GOT3 (cell line): ENCODE measurements at places on chromosomes 13 and 19.

DNA sequence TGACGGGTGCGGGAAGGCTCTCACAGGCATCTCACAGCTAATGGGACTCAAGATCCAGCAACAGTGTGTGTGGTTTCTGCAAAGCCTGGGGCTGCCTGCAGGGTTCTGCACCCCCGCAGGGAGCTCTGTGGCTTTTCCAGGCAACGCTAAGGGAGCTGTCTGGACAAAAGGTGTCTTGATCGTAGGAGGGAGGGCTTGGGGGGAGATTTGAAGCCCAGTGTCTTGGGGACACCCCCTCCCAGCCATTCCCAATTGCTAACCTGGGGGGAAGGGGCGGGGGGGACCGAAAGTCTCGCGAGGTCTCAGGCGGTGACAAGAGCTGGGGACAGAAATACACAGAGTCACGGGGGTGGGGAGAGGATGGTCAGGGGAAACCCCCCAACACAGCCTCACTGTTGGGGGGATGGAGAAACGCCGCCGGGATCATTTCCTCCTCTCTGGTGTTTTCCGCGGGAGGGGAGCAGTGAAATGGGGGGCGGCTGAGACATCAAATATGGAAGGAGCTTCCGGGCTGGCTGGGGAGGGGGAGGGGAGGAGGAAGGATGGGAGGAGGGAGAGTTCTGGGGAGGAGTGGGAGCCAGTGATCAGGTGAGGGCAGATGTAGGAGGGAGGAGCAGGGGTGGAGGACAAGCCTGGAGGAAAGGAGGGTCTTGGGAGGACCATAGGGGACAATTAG lies 13.3 kb downstream of the KCNC3 start:
- no peak for DNase-seq

DNA sequence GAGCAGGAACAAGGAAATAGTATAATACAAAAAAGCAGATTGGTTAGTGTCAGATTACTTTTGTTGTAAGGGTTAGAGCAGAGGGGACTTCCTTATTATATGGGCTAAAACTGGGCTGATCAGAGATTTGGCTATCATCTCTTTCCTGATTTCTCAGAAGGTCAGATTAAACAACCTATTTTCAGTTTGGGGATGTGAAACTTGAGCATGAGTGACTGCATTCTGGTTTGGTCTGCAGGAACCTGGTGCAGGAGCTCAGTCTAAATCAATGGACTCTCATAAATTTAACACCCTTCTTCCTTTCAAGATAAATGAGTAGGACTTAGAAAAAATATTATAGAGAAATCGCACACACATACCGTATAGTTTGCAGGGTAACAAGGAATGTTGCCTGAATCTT lies 12.9 kb upstream of the RFXAP start:
- DNase-seq, result no peak

- DNase-seq, result no peak
Measured at GRCh38 chr19:13026462-13027370, 31.4 kb downstream of the NFIX start.

DNA sequence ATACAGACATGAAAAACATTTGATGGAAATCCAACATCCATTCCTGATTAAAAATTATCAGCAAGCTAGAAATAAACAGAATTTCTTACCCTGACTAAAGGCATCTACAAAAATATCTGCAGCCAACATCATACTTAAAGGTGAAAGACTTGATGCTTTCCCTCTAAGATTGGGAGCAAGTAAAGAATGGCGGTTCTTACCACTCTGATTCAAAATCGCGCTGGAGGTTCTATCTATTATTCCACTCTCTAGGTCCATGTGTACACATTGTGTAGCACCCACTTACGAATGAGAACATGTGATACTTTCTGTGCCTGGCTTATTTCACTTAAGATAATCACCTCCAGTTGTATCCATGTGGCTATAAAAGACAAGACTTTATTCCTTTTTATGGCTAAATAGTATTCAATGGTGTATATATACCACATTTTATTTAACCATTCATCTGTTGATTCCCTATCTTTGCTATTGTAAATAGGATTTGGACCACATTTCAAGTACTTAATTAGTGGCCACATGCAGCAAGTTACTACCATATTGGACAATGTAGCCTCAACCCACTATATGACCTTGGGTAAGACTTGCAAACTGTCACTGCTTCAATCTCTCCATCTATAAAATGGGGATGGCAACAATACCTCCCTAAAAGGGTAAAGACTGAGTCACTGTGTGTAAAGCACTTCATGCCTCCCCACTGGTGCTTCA lies 38.4 kb upstream of the CYP2A7 start:
- DNase-seq, result no peak

- DNase-seq, result no peak
Measured at GRCh38 chr13:79404985-79405384, 1.1 kb downstream of the RBM26 start.

GRCh38 chr19:5957170-5957569 lies 20.8 kb downstream of the RANBP3 start:
- DNase-seq, result no peak

GRCh38 chr13:44768775-44769581 lies 192.8 kb upstream of the TSC22D1 start:
- no peak for DNase-seq

DNA sequence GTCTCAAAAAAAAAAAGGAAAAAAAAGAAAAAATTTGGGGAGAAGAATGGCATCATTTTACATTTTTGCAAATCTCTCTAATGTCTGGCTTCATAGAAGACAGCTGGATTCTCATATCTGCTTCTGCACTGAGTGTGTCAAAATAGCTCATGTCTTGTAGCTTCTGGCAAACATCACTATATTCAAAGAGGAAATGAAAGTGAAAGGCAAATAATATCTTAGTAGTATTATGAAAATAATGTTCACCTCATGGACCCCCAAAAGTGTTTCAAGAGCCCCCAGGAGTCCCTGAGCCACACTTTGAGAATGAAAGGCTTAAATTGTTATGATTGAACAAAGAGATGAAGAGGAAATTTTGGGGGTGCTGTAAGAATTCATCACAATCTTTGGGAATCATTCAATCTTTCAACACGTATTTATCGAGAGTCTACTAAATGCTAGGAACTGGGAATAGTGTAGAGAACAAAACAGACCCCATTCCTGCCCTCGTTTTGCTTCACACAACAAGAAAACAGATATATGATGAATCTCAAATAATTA lies 1.2 kb upstream of the SLC6A16 start:
- DNase-seq, result no peak

DNA sequence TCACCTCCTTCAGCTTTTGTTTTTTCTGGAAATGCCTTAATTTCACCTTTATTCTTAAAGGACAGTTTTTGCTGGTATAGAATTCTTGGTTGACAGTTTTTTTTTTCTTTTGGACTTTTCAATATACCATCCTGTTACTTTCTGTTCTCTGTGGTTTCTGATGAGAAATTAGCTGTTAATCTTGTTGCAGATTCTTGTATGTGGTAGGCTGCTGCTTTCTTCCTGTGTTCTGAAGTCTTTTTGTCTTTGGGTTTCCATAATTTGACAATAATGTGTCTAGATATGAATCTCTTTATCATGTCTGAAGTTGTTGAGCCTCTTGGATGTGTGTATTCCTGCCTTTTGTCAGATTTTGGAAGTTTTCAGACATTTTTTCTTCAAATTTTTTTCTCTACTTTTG lies 12.0 kb downstream of the ZNF283 start:
- DNase-seq, result no peak

DNA sequence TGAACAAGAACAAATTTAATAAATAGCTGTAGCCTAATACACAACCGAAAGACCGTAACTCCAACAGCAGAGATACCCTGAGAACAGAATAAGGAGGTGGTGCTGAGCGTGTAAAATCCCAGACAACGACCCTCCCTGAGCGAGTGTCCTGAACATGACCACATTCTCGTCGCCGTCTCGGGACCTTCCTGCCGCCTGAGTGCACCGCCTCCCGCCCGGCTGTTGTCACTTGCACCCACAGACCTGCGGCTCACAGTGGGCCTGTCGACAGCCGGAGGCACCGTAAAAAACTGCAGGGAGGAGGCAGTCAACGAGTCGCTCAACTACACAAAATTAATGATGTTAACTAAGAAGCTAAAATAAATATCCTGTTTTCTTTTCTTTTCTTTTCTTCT lies 35.8 kb upstream of the GRTP1 start:
- DNase-seq, result no peak

DNA sequence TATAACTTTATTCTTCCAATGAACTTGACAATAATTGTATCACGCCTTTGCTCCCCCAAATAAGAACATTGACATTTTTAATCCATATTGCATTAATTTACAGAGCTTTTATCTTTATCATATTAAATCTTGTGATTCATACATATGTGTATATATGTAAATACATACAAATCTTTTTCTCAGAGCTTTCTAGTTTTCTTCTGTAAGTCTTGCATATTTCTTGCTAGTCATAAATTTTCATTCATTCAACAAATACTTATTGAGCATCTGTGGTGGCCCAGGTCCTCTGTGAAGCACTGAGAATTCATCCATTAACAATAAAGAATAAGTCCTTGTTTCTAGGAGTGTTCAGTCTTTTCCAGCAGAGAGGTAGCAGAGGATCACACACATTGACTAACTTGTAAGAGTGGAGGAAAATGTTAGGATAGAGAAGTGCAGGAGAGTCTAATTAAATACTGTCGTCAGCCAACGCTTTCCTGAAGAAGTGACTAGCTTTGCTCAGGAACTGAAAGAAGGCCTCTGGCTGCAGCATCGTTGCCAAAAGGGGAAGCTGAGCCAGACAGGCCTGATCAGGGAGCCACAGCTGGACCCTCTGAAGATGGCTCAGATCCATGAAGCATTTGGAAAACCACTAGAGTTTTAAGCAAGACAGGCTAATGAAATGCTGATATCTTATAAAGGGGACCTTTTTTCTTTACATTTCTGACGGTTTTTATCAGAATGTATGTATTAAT lies 38.6 kb upstream of the LAMP1 start:
- no peak for DNase-seq

DNA sequence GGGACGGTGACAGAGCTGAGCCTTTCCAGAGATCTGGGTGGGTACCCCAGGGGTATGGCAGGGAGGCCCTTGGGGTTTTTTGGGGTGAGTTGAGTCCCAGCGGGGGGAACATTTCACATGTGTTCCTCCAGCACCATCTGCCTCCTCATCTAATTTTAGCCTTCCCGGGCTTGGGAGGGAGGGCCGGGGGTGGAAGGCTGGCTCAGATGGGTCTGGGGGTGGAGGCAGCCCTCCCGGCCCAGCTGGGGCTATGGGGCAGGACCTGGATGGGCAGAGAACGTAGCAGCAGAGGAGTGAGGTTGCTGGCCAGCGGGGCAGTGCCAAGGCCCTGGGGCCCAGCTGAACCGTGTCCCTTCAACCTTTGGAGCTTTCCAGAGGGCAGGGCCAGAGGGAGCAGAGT lies 23.5 kb downstream of the ADGRL1 start:
- DNase-seq, result no peak

- DNase-seq, result no peak
Measured at GRCh38 chr13:107886118-107886517, 329.2 kb downstream of the LIG4 start.

- no peak for DNase-seq
Measured at GRCh38 chr13:36915896-36916640, 4.0 kb downstream of the SMAD9 start.

DNA sequence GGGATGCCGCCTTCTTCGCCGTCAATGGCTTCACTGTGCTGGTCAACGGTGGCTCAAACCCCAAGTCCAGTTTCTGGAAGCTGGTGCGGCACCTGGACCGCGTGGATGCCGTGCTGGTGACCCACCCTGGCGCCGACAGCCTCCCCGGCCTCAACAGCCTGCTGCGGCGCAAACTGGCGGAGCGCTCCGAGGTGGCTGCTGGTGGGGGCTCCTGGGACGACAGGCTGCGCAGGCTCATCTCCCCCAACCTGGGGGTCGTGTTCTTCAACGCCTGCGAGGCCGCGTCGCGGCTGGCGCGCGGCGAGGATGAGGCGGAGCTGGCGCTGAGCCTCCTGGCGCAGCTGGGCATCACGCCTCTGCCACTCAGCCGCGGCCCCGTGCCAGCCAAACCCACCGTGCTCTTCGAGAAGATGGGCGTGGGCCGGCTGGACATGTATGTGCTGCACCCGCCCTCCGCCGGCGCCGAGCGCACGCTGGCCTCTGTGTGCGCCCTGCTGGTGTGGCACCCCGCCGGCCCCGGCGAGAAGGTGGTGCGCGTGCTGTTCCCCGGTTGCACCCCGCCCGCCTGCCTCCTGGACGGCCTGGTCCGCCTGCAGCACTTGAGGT lies 7.0 kb downstream of the MAP1S start:
- DNase-seq, result no peak

- no peak for DNase-seq
Measured at GRCh38 chr19:17304386-17305215, 1.1 kb upstream of the MRPL34 start.

DNA sequence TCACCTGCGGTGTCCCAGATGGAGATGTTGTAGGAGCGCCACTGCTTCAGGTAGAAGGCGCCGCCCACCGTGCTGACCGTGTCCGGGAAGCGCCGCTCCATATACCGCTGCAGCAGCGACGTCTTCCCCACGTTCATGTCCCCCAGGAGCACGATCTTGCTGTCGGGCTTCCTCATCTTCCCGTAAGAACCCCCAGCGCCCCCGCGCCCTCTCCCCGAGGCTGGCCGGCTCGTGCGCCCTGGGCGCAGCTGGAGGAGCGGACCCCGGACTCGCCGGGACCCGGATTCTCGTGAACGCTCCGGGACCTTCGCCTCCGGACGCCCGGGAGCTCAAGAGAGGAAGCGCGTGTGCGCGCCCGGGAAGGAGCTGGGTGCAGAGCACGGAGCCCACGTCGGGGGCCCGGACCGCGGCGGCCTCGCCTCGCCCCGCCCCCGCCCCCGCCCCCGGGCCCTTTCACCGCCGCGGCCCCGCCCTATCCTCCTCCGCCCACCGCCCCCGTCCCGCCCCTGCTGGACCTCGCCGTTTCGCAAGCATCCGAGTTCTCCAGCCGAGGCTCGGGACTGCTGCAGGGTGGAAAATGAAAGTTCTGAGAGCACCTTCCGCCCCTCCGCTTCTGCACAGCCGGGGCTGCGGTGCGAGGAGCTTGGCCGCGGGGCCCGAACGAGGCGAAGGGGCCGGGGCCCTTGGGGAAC lies at the start of gene RAB20:
RAB20 (minus strand) TSS at position 379 of the 692 bp plus-strand sequence; CDS start at position 176, 203 bp downstream.
- DNase-seq, result peak; percentile 24

GRCh38 chr19:56105090-56105701 lies 15.9 kb downstream of the ZNF787 start:
- no peak for DNase-seq

DNA sequence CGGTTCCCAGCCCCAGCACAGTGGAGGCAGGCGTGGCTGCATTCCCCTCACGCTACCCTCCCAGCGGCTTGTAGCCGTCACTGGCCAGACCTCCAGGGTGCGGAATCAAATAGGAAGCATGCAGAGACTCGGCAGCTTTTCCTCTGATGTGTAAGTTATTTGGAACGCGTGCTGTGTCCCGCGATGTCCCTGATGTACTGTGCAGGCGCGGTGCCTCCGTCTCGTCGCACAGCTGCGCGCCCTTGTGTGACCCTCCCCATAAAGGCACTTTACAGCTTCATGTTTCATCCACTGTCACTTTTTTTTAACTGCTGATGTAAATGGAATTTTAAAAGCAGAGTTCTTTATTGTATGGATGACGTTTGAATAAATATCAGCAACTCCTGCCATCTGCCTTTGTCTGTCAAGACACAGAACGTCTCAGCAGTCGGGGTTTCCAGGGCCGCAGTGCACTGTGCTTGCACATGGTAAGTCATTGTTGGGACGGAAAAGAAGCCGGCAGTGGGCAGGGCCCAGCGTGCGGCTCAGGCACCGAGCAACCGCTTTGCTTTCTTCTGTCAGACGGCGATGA lies 7.3 kb upstream of the F7 start:
- DNase-seq, result no peak

- no peak for DNase-seq
Measured at GRCh38 chr19:58067240-58067912, 8.3 kb downstream of the ZNF135 start.
